ENCODE measurements at places on chromosomes 5 and 9.

GRCh38 chr5:122429545-122430318, 117.7 kb downstream of the SNCAIP start:
- no peaks in the 10 kb centered on the region for H3K4me1 ChIP-seq
- no peak overlapping the region for H3K4me3 ChIP-seq
- no peak for DNase-seq
- no peak overlapping the region for H3K27ac ChIP-seq

DNA sequence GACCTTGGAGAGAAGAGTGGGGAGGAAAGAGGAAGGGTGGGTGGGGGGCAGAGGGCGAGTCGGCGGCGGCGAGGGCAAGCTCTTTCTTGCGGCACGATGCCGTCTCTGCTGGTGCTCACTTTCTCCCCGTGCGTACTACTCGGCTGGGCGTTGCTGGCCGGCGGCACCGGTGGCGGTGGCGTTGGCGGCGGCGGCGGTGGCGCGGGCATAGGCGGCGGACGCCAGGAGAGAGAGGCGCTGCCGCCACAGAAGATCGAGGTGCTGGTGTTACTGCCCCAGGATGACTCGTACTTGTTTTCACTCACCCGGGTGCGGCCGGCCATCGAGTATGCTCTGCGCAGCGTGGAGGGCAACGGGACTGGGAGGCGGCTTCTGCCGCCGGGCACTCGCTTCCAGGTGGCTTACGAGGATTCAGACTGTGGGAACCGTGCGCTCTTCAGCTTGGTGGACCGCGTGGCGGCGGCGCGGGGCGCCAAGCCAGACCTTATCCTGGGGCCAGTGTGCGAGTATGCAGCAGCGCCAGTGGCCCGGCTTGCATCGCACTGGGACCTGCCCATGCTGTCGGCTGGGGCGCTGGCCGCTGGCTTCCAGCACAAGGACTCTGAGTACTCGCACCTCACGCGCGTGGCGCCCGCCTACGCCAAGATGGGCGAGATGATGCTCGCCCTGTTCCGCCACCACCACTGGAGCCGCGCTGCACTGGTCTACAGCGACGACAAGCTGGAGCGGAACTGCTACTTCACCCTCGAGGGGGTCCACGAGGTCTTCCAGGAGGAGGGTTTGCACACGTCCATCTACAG, 760 bp downstream of the NPR3 start:
- DNase-seq: no peak
- no peaks in the 10 kb centered on the region for H3K36me3 ChIP-seq
- H3K4me3 ChIP-seq: peak overlapping the region; percentile 27
- H3K4me1 ChIP-seq: peaks cover 26% of the 10 kb centered on the region

DNA sequence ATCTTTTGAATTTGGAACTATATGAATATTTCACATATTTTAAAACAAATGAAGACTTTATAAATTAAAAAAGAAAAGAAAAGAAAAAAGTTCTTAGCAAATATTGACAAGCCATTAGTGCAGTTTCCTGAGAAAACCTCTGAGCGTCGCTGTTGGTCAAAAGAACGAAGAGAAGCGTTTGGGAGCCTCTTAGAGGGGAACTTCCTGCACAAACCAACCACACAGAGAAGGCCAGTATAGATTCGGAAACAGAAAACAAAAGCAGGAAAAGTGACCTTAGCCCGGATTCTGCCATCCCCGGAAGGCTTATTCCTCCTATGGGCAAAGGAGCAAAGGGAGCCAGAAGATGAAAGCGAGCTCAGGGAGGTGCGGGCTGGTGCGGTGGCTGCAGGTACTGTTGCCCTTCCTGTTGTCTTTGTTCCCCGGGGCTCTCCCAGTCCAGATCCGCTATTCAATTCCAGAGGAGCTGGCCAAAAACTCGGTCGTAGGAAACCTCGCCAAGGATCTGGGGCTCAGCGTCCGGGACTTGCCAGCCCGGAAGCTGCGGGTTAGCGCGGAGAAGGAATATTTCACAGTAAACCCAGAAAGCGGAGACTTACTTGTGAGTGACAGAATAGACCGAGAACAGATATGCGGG, at the start of gene PCDHGB2:
Gene PCDHGB2, plus strand, starts transcription at position 205 of the 637 bp plus-strand sequence. Its CDS starts 142 bp downstream, at position 347.
- no peak within 1 kb of the TSS for H3K27ac ChIP-seq
- H3K4me1 ChIP-seq: no peaks in the 10 kb centered on the region
- H3K27me3 ChIP-seq: peaks cover 82% of the 10 kb centered on the region
- H3K4me3 ChIP-seq: peak within 1 kb of the TSS; percentile 56

GRCh38 chr5:36373527-36374086, 71.9 kb upstream of the RANBP3L start:
- H3K27ac ChIP-seq: no peak overlapping the region
- no peak overlapping the region for H3K4me3 ChIP-seq
- H3K4me1 ChIP-seq: no peaks in the 10 kb centered on the region
- peaks cover 2% of the 10 kb centered on the region for H3K27me3 ChIP-seq
- no peaks in the 10 kb centered on the region for H3K36me3 ChIP-seq
- no peak for DNase-seq

DNA sequence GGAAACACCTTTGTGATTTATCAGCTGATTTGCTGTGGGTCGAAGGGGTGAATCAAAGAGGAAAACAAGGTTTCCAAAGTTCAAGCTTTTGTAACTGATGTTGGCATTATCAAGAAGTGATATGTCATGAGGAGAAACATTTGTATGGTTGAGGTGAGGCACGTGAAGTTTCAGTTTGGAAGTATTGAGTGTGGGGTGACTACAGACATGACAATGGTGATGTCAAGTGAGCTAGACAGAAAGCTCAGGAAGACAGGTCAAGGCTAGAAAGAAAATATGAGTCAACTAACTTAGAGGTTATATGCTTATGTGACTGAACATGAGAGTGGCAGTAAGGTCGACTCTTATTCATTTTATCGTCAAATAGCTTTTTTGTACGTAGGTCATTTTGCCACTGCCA, 99.1 kb downstream of the RAB3C start:
- no peak for DNase-seq
- no peaks in the 10 kb centered on the region for H3K4me1 ChIP-seq
- H3K27me3 ChIP-seq: peaks cover 2% of the 10 kb centered on the region
- H3K36me3 ChIP-seq: no peaks in the 10 kb centered on the region
- no peak overlapping the region for H3K27ac ChIP-seq

DNA sequence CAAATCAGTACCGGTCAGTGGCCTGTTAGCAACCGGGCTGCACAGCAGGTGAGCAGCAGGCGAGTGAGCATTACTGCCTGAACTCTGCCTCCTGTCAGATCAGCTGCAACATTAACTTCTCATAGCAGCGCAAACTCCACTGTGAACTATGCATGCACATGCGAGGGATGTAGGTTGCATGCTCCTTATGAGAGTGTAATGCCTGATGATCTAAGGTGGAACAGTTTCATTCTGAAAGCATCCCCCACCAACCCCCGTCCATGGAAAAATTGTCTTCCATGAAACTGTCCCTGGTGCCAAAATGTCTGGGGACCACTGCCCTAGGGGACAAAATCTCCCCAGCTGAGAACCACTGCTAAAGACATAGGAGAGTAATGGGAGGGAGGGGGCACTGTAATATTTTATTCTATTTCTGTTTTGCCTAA, 51.1 kb downstream of the P4HA2 start:
- H3K4me3 ChIP-seq: no peak overlapping the region
- H3K27ac ChIP-seq: no peak overlapping the region
- H3K4me1 ChIP-seq: peaks cover 24% of the 10 kb centered on the region
- peak; percentile 20 for DNase-seq

- peaks cover 2% of the 10 kb centered on the region for H3K4me1 ChIP-seq
- DNase-seq: no peak
- H3K27me3 ChIP-seq: peaks cover 3% of the 10 kb centered on the region
- H3K36me3 ChIP-seq: no peaks in the 10 kb centered on the region
Measured at GRCh38 chr5:137119321-137119720, 379.8 kb downstream of the SPOCK1 start.
